ENCODE measurements at places on chromosomes 4 and X. TPM values are rescaled to one million over a fixed set of nuclear protein-coding genes. Genes with fewer than 3 reads are reported as not detected.

DNA sequence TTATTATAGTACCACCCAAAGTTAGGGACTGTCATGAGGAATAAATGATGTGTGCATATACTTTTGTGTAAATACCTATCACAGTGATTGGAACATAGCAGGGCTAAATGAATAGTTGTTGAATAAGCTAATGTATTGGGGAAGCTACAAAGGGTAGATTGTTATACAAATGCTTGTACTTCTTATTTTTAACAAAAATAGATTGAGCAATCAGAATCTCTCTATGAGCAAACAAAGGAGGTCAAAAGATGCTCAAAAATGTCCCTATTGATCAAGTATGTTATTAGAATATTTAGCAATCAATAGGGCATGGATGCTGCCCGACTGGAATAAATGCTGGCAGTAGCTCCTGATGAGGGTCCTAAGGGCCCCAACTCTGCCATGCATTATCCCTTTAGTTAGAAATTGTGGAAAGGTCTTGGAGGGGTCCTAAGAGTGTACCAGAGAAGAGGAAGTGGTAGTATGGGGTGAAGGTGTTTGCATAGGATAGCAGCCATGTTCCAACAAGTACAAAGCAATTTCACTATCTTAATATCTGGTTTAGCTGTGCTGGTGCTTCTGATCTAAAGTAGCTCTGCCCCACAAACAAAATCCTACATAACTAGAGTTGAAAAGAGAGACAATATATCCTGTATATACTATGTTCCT is 33.1 kb upstream of the TAPT1 start:
- no peak for DNase-seq

- DNase-seq = no peak
Measured at GRCh38 chrX:149398027-149398426, 107.1 kb downstream of the IDS start.

DNA sequence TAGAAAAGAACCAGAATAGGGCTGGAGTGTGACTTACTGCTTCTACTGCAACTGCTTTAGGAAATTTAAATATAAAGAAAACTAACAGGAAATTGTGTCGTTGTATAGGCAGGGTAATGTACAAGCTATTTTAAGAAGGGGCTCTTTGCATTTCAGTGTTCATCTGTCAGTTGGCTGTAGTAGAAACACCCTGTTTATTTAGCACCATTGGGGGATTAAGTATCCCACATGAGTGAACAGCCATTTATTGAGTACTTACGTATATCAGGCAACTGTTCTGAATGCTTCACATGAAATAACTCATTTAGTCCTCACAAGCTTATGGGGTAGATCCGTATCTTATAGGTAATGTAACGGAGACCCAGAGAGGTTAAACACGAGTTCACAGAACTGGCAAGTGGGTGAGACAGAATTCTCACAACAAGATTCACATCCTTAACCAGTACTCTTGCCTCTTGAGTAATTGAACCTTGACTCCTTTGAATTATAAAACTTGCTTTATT is 23.9 kb downstream of the STIM2 start:
- DNase-seq = no peak

GRCh38 chr4:110667670-110668069 is 44.8 kb upstream of the PITX2 start:
- no peak for DNase-seq

- no peak for DNase-seq
Measured at GRCh38 chrX:12890467-12890866, 16.0 kb upstream of the TLR8 start.

DNA sequence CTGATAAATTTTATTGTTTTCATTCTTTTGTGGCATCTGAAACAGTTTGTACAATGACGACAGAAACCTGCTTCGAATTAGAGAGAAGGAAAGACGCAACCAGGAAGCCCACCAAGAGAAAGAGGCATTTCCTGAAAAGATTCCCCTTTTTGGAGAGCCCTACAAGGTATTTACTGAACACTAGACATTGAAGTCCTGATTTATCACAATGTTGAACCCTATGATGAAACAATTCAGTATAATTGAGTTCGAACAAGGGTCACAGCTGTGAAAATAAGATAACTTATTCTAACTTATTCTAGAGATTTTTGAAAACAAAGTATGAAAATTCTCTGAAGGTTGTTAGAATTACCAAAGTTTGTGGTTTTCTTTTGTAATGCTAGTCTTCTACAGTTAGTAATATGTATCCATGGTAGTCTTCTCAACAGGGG is 111.3 kb downstream of the AFF1 start:
- no peak for DNase-seq

The COL4A5 gene
- 7.4 TPM for total RNA-seq

The ETDB gene
- not detected for total RNA-seq

The HTT gene
- total RNA-seq = 12.8 TPM

The GLRA2 gene
- total RNA-seq = not detected

The NPY5R gene
- total RNA-seq = 0.05 TPM

The FHDC1 gene
- total RNA-seq = 0.33 TPM

Data from thymus (tissue), 14 donors.